ENCODE measurements at places on chromosomes 6 and 20.

GRCh38 chr20:45114465-45115385 is at the start of gene WFDC5:
TSS of gene WFDC5 (minus strand) at chr20:45115174. CDS start at chr20:45115083, 91 bp downstream.
- DNase-seq = peak; percentile 45

DNA sequence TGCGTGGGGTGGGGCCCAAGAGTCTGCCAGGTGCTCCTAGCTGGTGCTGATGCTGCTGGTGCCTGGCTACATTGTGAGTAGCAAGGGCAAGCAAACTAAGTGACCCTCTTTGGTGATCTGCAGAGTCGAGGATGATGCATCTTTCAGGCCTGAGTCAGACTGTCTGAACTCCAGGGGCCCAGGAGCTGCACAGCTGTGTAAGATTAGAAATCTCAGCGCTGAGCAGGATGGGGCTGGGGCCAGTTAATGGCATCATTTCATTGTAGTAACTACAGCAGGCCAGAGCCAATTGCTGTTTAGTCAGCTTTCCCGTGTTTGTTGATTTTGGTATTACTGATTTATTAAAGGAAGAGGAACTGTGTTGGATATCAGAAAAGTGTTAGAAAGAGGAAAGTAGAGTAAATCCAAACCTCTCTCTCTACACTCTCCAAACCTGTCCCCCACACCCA is 365.2 kb downstream of the PAX1 start:
- DNase-seq = no peak

DNA sequence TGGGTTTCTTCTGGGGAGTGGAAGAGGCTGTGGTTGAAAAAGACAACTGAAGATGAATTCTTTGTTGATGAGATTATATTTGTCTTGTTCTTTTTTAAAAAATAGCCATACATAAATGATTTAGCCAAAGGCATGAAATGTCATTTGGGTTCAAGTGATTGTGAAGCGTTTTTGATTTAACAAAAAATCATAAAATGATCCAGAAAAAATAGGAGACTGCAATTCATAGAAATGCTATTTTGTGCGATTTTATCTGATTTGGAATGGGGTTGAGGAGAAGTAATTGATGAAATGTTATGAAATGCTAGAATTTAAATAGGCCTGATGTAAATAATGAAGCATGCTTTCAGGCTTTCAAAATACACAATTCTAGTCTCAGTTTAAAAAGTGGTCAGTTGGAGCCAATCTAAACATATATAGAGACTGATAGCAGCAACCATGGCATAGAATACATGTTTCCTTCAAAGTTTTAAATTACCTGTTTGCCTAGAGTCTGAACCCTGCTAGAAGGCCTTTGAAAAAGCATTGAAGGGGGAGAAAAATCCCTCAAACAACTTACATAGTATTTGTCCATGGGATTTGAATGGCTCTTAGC is 21.8 kb downstream of the PFDN4 start:
- DNase-seq = no peak

GRCh38 chr6:23316931-23317330 is 747.6 kb downstream of the HDGFL1 start:
- no peak for DNase-seq

- DNase-seq = no peak
Observed at GRCh38 chr20:53769041-53769440, 175.4 kb upstream of the ZNF217 start.

- DNase-seq = no peak
Observed at GRCh38 chr20:32796981-32797451, 22.7 kb upstream of the MAPRE1 start.

DNA sequence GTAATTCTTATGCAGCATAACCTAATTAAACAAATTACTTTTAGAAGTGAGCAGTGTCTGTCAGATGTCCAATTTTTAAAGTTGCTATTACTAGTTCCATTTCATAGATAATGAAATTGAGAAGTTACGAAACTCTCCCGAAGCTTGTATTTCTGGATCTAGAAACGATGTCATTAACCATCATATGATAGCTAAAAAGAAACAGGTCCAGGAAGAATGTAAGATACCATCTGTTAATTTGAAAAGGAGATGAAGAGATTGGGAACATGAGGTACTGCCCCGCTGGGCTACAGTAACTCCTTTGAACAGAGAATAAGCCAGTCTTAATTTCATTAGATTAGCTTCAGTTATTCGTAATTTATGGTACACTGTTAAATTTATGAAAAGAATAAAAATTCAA is 47.5 kb upstream of the TMX4 start:
- no peak for DNase-seq

DNA sequence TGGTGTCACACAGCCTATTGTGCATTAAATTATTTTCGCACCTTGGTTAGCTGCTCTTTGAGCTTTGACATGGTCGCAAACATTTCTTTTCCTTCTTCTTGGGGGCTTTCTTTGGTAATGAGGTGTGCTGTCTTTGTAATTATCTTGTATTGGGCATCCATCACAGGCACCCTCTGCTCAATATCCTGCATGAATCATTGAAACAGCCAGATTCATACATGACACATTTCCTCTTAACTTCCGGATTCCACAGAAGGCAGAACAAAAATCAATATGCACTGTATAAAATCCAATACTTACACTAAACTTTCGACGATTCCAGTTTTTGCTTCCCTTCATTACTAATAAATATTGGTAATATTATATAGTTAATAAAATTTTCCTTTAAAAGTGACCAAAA is 175.6 kb downstream of the SYNE1 start:
- no peak for DNase-seq

DNA sequence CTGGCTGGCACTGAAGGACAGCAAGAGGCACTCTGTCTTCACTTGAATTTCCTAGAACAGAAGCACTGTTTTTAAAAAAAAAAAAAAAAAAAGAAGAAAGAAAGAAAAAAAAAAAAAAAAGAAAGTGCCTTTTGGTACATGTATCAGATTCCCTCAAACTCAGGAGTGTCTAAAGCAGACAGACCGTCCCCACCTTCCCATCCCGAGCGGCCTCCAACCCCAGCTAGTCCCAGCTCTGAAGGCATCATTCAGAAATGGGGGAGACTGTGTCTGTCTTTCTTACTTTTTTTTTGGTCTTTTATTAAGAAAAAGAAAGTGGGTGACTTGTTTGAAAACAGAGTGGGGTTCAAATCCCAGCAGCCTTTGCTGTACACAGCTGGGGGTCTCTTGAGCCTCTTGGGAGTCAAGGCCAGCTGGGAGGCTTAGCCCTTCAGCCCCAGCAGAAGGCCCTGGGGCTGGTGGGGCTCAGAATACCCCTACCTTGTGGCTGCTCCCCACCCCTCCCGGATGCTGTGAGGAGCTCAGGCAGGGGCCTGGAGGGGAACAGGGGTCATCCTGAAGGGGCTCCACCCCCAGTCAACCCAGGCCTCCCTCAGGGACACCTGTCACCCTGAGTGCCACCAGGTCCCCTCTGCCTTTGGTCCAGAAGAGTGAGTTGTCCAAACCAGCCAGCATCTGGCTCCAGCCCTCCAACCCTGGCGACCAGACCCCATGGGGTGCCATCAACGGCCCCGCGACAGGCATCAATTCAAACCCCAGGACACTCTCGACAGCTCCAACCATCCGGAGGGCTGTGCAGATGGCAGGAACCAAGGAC is 128.3 kb downstream of the TAF4 start:
- no peak for DNase-seq

GRCh38 chr6:118460958-118461470 is 87.1 kb upstream of the PLN start:
- DNase-seq = no peak

DNA sequence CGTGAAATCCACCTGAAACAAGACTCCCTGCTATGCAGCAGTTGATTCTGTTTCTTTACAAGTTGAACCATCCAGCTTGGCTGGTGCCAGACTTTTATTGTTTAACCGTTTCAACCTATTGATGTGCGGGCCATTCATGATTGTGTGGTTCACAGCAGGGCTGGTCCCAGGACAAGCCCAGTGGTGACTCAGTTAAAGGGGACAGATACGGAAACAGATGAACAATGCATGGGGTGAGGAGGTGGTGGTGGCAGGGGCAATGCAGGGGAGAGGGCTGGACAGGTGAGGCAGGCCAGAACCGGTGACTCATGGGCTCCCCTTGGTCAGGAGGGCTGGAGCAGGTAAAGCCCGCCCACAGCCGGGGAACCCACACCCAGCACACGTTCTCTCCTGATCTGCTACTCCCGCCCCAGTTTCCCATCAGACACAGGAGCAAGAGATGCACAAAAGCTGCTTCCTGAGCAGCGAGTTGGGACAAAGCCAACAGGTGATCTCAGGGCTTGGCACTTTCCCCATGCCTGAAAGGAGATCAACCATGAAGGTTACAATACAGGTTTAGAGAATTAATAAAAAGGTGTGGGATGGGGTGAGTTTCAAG is 232.2 kb downstream of the LY86 start:
- DNase-seq = no peak
